Calu3 (cell line): ENCODE measurements at places on chromosomes 6 and 20. TPM values are rescaled to one million over a fixed set of nuclear protein-coding genes. Genes with fewer than 3 reads are reported as not detected.

The ZC2HC1B gene
- total RNA-seq: not detected in 2 replicates

The CSNK2A1 gene
- 110 and 113 TPM in 2 replicates for total RNA-seq

The PBOV1 gene
- not detected in 2 replicates for total RNA-seq

The MAFB gene
- total RNA-seq: 0.10 and 0.17 TPM in 2 replicates

The SIGLEC1 gene
- not detected in 2 replicates for total RNA-seq

GRCh38 chr20:513429-513828, 30.2 kb downstream of the CSNK2A1 start:
- DNase-seq: no peak
- H3K27ac ChIP-seq: no peak overlapping the region
- H3K4me3 ChIP-seq: no peak overlapping the region
- peaks cover 11% of the 10 kb centered on the region for H3K4me1 ChIP-seq

- H3K27me3 ChIP-seq: no peaks in the 10 kb centered on the region
- no peak overlapping the region for H3K27ac ChIP-seq
- H3K36me3 ChIP-seq: no peaks in the 10 kb centered on the region
- peaks cover 3% of the 10 kb centered on the region for H3K4me1 ChIP-seq
These were observed 279.6 kb downstream of the HIVEP2 start for GRCh38 chr6:142665393-142665792.

GRCh38 chr6:169533301-169534038, 168.4 kb downstream of the WDR27 start:
- H3K4me1 ChIP-seq: peaks cover 27% of the 10 kb centered on the region
- H3K4me3 ChIP-seq: no peak overlapping the region
- DNase-seq: no peak
- H3K27ac ChIP-seq: no peak overlapping the region

GRCh38 chr6:75396005-75396800, 97.4 kb downstream of the FILIP1 start:
- no peaks in the 10 kb centered on the region for H3K4me1 ChIP-seq
- no peaks in the 10 kb centered on the region for H3K36me3 ChIP-seq
- no peak overlapping the region for H3K4me3 ChIP-seq
- no peak for DNase-seq
- no peak overlapping the region for H3K27ac ChIP-seq
- H3K27me3 ChIP-seq: no peaks in the 10 kb centered on the region

DNA sequence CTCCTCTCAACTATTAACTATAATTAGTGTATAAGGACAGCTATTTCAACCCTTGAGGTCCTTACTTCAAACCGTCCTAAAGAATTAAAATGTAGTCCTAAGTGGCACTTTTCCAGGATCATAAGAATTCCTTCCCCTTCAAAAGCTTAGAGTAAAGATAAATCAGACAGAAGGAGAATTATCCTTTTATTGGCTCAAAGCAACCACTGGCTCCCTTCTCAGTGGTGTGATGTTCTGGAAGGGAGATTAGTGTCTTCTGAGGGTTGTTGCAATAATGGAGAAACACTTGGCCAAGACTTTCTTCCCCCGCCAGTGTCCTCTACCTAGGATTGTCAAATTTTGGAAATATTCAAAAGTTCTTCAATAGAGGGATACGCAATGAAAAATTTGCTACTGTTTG, 89.1 kb upstream of the PLEKHG1 start:
- peaks cover 11% of the 10 kb centered on the region for H3K4me1 ChIP-seq
- no peaks in the 10 kb centered on the region for H3K27me3 ChIP-seq
- no peak for DNase-seq
- no peak overlapping the region for H3K4me3 ChIP-seq

DNA sequence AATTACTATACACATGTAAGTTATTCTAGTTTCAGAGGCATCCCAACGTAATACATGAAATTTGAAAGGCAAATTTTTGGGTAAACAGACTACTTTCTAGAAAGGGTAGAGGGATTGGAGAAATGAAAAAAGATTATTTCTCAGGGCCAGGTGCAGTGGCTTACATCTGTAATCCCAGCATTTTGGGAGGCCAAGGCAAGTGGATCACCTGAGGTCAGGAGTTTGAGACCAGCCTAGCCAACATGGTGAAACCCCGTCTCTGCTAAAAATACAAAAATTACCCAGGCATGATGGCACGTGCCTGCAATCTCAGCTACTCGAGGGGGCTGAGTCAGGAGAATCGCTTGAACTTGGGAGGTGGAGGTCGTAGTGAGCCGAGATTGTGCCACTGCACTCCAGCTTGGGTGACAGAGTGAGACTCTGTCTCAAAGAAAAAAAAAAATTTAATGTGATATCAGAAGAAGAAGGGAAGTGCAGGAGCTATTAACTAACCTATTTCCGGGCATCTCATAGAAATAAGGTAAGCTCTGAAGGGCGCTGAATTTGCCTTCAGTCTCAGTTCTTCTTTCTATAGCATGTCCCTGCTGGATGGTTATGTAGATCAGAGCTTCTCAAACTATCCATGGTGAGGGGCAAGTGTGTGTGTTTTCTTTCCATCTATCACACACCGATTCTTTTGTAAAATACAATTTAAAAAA, 100.3 kb upstream of the MTHFD1L start:
- no peak for DNase-seq
- H3K27me3 ChIP-seq: no peaks in the 10 kb centered on the region
- H3K4me3 ChIP-seq: no peak overlapping the region
- H3K4me1 ChIP-seq: no peaks in the 10 kb centered on the region
- H3K36me3 ChIP-seq: no peaks in the 10 kb centered on the region
- no peak overlapping the region for H3K27ac ChIP-seq
